ENCODE measurements at places on chromosomes 2 and 18.

GRCh38 chr2:179715871-179716270 is 145.5 kb downstream of the ZNF385B start:
- no peak for DNase-seq

GRCh38 chr18:57836557-57836956 is 33.4 kb upstream of the ATP8B1 start:
- DNase-seq: no peak

DNA sequence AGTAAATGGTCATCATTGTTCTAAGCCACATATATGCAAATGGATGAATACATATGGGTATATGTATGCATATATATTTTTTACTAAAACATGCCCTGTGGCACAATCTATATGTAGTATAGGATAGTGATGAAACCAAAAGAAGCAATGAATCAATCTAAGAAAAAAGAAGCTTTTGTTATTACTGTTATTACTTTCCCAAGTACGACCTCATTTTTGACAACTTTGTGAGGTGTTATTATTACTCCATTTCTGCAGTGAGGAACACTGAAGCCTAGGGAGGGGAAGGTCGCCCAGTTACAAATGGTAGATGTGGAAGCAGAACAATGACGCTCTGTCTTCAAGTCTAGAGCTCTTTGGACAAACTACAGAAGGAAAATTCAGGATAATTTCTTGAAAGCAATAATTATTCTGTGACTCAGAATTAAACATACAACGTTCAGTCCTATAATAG is 38.3 kb downstream of the STAT4 start:
- no peak for DNase-seq

GRCh38 chr2:23469142-23469540 is 84.2 kb downstream of the KLHL29 start:
- DNase-seq: no peak

DNA sequence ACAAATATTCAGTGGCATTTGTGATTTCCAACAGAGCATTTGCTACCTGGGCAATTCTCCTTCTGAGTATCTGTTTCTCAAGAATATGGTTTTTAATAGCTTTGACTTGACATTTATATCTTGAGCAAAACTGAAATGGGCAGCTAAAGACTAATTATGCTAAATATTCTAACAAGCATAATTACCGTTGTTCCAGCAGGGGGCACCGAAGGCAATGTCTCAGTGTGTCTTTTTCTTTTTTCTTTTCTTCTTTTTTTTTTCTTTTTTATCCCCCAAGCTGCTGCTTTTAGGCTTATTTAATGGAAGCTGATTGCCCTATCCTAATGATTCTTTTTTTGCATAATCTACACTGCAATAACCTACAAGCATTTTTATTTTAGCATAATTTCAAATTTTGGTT is 138.9 kb upstream of the NABP1 start:
- peak; percentile 46 for DNase-seq

Data from HT-29 (cell line).